ENCODE measurements at places on chromosomes 16 and 17. TPM values are rescaled to one million over a fixed set of nuclear protein-coding genes. Genes with fewer than 3 reads are reported as not detected.

- DNase-seq = peak; percentile 94
These were observed 51.3 kb downstream of the ZFP90 start for GRCh38 chr16:68590201-68590994.

DNA sequence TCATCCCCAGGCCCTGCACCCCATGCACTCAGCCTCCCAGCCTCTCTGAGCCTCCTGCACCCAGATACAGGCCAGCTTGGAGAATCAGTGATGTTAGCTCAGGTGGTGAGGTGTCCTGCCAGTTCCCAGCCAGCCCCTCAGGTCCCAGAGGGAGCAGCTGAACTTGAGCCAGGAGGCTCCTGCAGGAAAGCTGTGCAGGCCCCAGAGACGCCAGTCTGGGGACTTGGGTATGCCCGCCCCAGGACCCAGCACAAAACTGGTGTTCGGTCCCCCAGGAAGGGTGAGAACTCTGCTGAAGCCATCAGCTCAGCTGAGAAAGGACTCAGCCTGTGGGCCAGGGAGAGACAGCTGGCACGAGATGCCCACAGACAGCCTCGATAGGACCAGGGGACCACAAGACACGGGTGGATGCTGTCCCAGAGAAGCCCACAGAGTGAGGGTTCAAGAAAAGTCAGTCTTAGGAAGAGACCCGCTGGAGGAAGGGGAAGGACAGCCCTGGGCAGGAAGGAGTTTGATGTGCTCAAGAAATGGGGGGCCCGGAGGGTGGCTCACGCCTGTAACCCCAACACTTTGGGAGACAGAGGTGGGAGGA is 11.0 kb downstream of the ENDOV start:
- peak; percentile 55 for DNase-seq

DNA sequence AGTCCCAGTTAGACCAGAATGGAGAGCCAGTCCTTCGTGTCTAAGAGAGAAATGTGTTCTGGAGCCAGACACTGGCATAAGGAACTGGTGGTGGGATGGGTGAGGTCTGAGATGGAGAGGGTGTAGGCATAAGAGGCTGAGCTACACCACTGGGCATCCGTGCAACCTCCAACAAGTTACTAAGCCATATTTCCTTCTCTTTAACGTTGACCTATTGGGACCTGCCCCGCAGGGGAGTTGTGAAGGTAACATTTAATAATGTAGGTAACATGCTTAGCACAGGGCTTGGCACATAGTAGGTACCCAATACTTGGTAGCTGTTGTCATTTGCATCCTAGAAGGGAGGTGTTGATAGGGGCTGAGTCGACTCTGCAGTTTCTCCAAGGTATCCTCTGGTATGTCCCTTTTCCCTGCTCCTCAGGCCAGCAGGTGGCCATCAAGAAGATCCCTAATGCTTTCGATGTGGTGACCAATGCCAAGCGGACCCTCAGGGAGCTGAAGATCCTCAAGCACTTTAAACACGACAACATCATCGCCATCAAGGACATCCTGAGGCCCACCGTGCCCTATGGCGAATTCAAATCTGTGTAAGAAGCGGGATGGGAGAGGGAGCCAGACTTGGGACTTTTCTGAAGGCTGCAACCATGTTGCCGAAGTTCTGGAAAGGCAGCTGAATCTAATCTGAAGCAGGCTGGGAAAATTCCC is 1.2 kb downstream of the MAPK7 start:
- no peak for DNase-seq

DNA sequence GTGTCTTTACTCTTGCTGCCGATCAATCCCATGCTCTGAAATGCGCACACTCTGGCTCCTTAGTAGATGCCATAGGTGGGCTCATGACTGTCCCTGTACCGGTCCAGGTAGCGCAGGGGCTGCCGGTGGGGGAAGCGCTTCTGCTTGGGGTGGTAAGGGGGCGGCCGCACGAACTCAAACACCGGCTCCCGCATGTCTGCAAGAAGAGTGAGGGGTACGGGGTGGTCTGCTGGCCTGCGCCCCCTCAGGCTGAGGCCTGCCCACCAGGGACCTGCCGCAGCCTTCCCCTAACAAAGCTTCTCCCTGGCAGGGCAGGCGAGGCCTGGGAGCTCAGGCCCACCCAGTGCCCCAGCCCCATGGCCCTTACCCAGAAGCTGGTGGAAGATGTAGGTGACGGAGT is 2.0 kb upstream of the TRIM65 start:
- no peak for DNase-seq

DNA sequence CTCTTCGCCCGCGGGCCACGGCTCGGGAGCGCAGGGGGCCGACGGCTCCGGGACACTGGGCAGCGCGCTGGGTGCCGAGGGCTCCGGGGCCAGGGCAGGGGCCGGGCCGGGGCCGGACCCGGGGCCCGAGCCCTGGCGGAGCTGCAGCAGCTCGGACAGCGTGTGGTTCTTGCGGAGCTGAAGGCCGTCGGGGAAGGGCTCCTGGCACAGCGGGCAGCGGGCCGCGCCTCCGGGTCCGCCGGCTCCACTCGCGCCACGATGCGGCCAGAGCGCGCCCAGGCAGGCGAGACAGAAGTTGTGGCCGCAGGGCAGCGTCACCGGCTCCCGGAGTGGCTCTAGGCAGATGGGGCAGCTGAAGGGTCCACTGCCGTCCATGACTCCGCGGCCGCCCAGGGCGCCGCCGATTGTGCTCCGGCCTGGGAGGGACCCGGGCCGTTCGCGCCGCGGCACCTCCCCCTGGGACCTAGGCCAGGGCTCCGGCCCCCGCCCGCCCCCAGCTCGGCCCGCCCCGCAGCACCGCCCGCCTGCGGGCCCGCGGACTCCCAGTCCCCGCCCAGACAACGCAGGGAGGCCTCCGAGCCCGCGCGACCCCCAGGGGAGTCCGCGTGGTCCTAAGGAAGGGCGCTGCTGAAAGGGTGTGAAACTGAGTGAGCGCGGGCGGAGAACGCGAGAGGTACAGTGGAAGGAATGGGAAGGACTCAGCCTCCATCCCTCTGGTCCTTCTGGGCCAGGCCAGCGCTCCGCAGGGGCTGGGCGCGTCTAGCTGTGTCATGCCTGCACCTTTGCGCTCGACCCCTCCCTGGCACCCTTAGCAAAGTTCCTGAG is at the start of gene TRIM47:
TSS of gene TRIM47 (minus strand) at position 408 of the 825 bp plus-strand sequence. CDS start at position 375, 33 bp downstream.
- DNase-seq = peak; percentile 86

DNA sequence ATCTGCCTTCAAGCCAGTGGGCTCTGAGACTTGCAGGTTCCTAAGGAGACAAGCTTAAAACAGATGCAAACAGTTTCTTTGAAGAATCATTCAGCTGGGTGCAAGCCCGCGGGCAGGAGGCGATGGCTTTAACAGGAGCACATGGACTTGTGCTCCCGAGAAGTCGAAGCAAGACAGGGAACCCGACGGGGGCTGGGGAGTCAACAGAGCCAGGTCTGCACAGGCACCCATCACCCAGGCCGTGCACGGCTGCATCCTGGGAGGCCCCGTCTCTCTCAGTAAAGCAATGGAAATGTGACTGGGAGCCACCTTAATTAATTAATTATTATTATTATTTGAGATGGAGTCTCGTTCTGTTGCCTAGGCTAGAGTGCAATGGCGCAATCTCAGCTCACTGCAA is 333 bp upstream of the PTX4 start:
- no peak for DNase-seq

- no peak for DNase-seq
These were observed 20.8 kb downstream of the FANCA start for GRCh38 chr16:89795676-89796075.

GRCh38 chr16:12162151-12162985 is 185.8 kb downstream of the SNX29 start:
- DNase-seq = no peak

- DNase-seq = no peak
These were observed 9.2 kb downstream of the CNOT1 start for GRCh38 chr16:58620396-58620795.

DNA sequence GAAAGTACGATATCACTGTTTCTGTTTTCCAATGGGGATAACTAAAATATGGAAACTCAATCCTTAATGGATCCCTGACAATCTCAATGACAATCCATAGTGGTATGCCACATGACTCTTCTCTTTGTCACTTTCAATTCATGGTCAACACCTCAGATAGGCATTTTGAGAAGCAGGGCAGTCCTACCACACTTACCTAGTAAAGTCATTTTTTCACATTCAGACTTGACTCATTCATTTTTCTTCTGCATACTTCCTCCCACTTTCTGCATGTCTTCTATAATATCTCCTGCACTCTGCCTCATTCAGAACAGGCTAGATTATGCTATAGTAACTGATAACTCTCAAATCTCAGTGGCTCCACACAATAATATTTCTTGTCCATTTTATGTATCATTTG is 117.5 kb downstream of the FTO start:
- DNase-seq = no peak

DNA sequence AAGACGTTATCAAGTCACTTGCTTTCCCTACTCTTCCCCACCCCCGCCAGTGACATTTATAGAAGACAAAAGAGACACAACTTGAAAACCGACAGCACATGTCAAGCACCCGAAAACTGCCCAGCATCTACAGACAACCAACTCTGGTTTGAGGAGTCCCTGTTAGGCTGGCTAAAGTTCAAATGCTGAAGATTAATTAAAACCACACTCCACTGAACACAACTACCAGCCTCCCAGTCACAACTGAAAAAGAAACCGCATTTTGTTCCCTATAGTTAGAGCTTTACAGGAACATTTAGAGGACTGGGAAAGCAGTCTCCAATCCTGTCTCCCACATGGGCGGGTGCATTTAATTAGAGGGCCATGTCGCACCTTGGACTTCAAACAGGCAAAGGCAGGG is 73.0 kb upstream of the COX10 start:
- no peak for DNase-seq

GRCh38 chr16:1592446-1592845 is 19.4 kb downstream of the IFT140 start:
- no peak for DNase-seq

GRCh38 chr16:75256059-75256571 is 4.7 kb upstream of the BCAR1 start:
- peak; percentile 79 for DNase-seq

DNA sequence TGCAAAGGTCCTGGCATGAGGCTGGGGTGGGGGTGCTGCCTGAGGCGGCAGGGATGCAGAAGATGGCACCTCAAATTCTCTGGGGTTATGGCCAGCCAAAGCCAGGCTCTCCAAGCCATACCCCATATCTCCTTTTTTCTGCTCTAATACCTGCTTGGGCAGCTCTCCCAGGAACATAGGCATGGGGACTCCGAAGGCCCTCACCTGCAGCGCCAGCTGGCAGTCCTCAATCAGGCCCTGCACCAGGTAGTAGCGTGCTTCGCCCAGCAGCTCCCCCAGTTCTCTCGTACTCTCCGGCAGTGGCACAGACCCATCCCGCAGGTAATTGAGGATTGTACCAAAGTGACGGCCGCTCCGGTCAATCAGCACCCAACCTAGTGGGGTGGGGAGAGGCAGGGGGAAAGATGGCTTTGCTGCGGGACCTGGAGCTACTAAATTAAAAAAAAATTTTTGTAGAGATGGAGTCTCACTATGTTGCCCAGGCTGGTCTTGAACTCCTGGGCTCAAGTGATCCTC is 3.0 kb downstream of the KCTD13 start:
- no peak for DNase-seq

GRCh38 chr17:72238157-72238673 is 117.4 kb downstream of the SOX9 start:
- DNase-seq = no peak

GRCh38 chr16:18024611-18025010 is 311.9 kb downstream of the NPIPA8 start:
- no peak for DNase-seq

DNA sequence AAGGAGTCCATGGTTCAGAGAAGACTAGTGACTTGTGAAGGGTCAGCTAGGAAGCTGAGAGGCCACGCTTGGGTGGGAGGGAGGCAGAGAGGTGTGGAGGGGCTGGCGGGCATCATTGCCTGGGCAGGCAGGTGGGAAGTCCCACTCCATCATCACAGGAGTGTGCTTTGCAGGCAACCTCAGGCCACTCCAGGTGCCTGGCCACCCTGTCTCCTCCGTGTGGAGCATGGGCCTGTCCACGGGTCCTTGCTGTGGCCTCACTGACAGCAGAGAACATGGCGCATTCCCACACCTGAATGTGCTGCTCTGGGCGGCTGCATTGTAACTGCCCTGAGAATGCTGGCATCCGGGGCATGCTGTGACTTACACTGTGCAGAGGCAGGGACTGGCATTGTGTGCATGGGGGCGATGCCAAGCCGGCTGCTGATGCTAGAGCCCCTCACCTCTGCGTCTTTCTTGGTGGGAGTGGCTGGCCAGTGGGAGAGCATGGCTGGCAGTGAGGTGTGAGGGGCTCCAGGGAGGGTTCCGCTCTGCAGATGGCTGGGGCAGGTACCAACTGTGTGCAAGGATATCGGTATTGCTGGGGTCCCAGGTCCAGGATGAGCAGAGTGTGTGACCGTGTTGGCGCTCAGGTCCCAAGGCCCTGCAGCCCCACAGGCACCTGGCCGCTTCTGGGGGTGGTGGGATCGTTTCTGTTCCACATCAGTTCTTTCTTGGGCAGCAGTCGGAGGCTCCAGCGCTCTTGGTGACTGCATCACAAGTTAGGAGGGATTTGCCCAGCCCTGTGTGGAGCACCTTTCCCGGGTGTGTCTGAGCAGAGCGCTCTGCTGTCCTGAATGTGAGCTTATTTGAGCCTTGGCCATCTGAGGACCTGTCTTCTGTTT is 94.8 kb downstream of the NPIPB11 start:
- DNase-seq = no peak

- no peak for DNase-seq
These were observed 528 bp upstream of the NOL11 start for GRCh38 chr17:67717192-67717623.

DNA sequence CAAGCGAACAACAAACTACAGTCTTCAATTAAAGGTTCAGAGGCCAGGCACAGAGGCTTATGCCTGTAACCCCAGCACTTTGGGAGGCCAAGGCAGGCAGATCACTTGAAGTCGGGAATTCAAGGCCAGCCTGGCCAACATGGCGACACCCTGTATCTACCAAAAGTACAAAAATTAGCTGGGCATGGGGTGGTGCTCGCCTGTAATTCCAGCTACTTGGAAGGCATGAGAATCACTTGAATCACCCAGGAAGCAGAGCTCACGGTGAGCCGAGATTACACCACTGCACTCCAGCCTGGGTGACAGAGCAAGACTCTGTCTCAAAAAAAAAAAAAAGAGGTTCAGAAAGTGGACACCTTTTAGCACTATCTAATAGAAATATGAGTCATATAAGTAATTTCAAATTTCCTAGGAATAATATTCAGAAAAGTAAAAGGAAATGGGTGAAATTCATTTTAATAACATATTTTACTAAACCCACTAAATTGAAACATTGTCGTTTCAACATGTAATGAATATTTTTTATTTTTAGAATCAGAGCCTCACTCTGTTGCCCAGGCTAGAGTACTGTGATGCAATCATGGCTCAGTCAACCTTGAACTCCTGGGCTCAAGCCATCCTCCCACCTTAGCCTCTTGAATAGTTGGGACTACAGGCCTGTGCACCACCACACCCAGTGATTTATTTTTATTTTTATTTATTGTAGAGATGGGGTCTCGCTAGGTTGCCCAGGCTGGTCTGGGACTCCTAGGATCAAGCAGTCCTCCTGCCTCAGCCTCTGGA is 15.2 kb upstream of the MARCHF10 start:
- no peak for DNase-seq

Gene PIMREG
- 115 TPM for total RNA-seq

Gene CYGB
- total RNA-seq = 1.4 TPM

Gene CHST4
- total RNA-seq = 6.7 TPM

Gene CACNG3
- total RNA-seq = not detected
